Hematopoietic multipotent progenitor cell (in vitro differentiated cells): ENCODE measurements at places on chromosomes 5 and 9. TPM values are rescaled to one million over a fixed set of nuclear protein-coding genes. Genes with fewer than 3 reads are reported as not detected.

TEX53 gene
- not detected for total RNA-seq

ORM2 gene
- total RNA-seq = not detected

SMIM33 gene
- under 0.01 TPM for total RNA-seq

CYSRT1 gene
- 0.27 TPM for total RNA-seq

SLC36A2 gene
- total RNA-seq = under 0.01 TPM
